ENCODE measurements at places on chromosomes 2 and 18.

DNA sequence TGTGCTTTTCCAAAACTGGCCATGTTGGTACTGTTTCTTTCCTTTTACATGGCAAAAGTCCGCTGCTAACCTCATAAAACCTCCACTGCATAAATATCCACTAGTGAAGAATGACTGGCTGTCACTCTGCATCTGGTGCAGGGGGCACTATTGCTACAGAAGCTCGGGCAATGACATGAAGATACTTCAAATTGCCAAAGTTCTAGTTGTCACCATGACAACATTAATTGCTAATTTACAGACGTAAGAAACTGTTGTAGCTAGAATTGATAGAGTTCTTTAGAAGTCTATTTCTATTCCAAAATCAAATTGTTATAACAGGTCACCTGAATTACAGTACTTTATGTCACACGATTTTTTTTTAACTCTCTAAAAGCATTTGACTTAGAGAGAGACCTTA is 845 bp downstream of the CFAP210 start:
- DNase-seq = no peak

GRCh38 chr18:48792611-48793380 is 158.0 kb downstream of the SMAD7 start:
- DNase-seq = no peak

GRCh38 chr2:141728142-141728541 is 402.7 kb downstream of the LRP1B start:
- DNase-seq = no peak

- peak; percentile 47 for DNase-seq
Observed at GRCh38 chr2:241680827-241681599, 5.6 kb downstream of the DTYMK start.

GRCh38 chr2:15049096-15049993 is 416.8 kb downstream of the LRATD1 start:
- no peak for DNase-seq

DNA sequence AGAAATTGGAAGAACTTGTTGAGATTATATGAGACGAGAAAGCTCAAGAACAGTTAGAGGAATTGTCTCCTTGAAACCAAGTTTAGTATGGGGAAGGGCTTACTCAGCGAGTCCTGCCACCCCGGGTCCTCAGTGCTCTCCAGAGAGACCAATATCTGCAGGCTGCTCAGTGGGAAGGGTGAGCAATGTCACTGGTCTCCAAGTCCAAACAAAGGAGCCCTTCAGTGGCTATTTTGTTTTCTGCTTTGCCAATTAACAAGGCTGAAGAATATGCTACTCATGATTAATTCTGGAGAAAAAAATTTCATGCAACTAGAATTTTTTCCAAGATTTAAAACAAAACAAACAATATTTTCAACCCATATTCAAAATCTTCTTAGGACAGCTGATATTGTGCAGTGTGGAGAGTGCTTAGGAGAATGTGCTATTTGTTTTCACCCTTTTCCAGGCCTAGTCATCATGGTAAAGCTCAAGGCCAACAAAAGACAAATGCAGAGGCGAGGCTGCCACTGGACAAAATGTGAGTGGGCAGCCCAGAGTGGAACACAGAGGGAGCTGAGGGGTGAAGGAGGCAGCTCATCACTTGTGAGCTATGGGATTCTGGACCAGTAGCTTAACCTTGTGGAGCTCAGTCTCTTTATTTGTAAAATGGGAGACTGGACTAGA is 83.8 kb upstream of the TMEM17 start:
- DNase-seq = no peak

Data from GOT3 (cell line).